Endothelial cell (in vitro differentiated cells): ENCODE measurements at places on chromosomes 7 and 10. TPM values are rescaled to one million over a fixed set of nuclear protein-coding genes. Genes with fewer than 3 reads are reported as not detected.

DNA sequence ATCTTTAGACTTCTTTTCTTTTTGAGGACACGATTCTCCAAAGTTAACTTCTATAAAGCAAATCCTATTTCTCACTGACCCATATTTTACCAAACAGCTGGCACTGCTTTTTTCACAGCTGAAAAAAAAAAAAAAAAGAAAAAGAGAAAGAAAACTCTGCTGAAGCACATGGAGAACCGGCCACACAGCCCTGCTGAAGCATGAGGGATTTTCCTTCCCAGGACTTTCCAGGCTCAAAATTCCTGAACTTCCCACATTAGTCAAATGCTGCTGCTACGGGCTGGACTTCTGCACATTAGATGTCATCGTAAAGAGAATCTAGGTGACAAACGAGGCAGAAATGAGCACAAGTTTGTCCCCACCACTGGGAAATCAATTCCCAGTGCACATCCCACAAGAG lies 25.2 kb downstream of the HIPK2 start:
- no peak for DNase-seq
- peaks cover 24% of the 10 kb centered on the region for H3K4me1 ChIP-seq
- peaks cover 7% of the 10 kb centered on the region for H3K36me3 ChIP-seq
- H3K27me3 ChIP-seq: no peaks in the 10 kb centered on the region
- no peak overlapping the region for H3K27ac ChIP-seq

DNA sequence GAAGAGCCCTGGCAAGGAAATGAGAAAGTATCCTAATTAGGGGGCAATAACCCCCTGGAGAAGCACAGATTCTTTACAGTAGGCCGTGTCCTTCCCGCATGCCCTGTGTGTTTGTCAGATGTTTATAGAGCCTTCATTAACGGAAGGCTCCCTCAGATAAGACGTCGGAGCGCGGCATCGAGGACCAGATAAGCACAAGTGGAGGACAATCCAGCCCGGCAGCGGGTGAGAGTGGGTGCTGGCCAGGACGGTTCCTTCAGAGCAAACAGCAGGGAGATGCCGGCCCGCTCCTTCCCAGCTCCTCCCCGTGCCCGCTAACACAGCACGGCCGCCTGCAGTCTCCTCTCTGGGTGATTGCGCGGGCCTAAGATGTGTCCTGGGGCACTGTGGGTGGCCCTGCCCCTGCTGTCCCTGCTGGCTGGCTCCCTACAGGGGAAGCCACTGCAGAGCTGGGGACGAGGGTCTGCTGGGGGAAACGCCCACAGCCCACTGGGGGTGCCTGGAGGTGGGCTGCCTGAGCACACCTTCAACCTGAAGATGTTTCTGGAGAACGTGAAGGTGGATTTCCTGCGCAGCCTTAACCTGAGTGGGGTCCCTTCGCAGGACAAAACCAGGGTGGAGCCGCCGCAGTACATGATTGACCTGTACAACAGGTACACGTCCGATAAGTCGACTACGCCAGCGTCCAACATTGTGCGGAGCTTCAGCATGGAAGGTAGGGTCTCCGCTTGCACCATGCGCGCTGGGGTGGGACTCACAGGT lies at the start of gene GDF2:
Gene GDF2, plus strand, starts transcription at position 155 of the 762 bp plus-strand sequence. Its CDS starts 215 bp downstream, at position 370.
- H3K4me3 ChIP-seq: no peak within 1 kb of the TSS
- no peaks in the 10 kb centered on the region for H3K36me3 ChIP-seq
- H3K27me3 ChIP-seq: peaks cover 2% of the 10 kb centered on the region
- DNase-seq: no peak

- H3K27ac ChIP-seq: no peak overlapping the region
- peaks cover 2% of the 10 kb centered on the region for H3K27me3 ChIP-seq
- no peaks in the 10 kb centered on the region for H3K4me1 ChIP-seq
- no peak overlapping the region for H3K4me3 ChIP-seq
- DNase-seq: no peak
These were observed 189.3 kb downstream of the KLF6 start for GRCh38 chr10:3595736-3596135.

GRCh38 chr10:11587722-11588259 lies 23.7 kb downstream of the USP6NL start:
- H3K27me3 ChIP-seq: no peaks in the 10 kb centered on the region
- H3K36me3 ChIP-seq: peaks cover 6% of the 10 kb centered on the region
- no peak overlapping the region for H3K4me3 ChIP-seq
- no peak overlapping the region for H3K27ac ChIP-seq

- H3K4me1 ChIP-seq: peaks cover 22% of the 10 kb centered on the region
- peak overlapping the region; percentile 57 for H3K27ac ChIP-seq
- H3K36me3 ChIP-seq: no peaks in the 10 kb centered on the region
- no peak overlapping the region for H3K4me3 ChIP-seq
- DNase-seq: no peak
- H3K27me3 ChIP-seq: peaks cover 2% of the 10 kb centered on the region
These were observed 71.0 kb upstream of the GTF2I start for GRCh38 chr7:74586258-74587175.

DNA sequence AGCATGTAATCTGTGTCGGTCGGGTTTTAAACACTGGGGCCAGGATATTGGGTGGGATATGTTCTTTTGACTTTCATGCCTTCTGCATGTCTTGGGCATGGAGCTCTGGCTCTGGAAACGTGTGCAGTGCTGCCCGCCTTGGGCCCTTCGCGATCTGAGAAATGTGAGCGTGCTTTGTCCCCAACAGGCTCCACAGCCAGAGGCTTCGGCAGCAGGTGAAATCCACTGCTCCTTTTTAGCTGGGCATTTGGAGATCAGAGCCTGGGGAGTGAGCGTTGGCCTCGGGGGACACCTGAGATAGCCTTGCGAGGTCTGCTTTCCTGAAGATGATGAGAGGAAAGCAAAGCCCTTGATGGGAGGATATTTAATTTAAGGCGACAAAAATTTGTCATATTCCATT lies 137.8 kb downstream of the ACTR3B start:
- peaks cover 11% of the 10 kb centered on the region for H3K27me3 ChIP-seq
- DNase-seq: no peak
- no peak overlapping the region for H3K27ac ChIP-seq
- no peaks in the 10 kb centered on the region for H3K4me1 ChIP-seq
- H3K4me3 ChIP-seq: no peak overlapping the region

- peak overlapping the region; percentile 87 for H3K4me3 ChIP-seq
- H3K4me1 ChIP-seq: peaks cover 17% of the 10 kb centered on the region
- no peaks in the 10 kb centered on the region for H3K27me3 ChIP-seq
- no peak for DNase-seq
These were observed 166.2 kb upstream of the ASAH2 start for GRCh38 chr10:50417486-50417885.

- DNase-seq: no peak
- H3K27me3 ChIP-seq: no peaks in the 10 kb centered on the region
- no peak overlapping the region for H3K27ac ChIP-seq
- no peaks in the 10 kb centered on the region for H3K36me3 ChIP-seq
These were observed 248.5 kb downstream of the AGMO start for GRCh38 chr7:15313361-15313760.

DNA sequence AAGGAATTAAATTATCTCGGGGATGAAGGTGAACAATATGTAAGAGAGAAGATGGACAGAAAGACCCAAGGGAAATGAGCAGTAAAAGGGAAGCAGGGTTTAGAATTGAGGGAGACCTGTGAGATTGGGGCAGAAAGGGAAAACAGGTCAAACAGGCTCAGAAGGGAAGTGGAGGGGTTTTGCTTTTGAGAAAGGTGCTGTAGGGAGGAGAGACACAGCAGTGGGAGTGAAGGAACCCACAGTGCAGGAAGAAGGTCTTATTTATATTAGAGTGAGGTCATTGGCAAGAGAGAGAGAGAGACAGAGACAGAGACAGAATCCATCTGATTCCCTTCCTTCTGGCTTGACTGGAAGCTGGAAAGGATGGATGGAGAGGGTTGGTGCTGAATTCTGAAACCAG lies 3.5 kb upstream of the TCAF1 start:
- H3K36me3 ChIP-seq: no peaks in the 10 kb centered on the region
- H3K4me1 ChIP-seq: peaks cover 13% of the 10 kb centered on the region
- DNase-seq: no peak
- no peak overlapping the region for H3K27ac ChIP-seq

DNA sequence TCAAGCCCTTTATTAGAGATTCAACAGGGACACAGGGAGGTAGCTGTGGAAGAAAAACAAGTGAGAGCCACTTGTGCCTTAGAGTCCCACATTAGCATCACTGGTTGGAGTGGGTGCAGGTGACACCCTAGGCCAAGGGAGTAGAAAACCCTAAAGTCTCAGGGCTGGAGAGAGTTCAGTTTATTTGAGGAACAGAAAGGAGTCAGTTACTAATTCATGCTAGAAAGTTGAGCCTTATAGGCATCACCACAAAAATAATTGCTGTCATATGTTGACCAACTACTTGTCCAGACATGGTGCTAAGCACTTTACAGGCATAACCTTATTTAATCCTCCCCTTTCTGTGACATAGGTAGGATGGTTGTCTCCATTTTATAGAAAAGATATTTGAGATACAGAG lies 20.9 kb upstream of the ACSL5 start:
- no peak overlapping the region for H3K27ac ChIP-seq
- H3K4me1 ChIP-seq: no peaks in the 10 kb centered on the region
- no peak for DNase-seq
- no peaks in the 10 kb centered on the region for H3K27me3 ChIP-seq

DNA sequence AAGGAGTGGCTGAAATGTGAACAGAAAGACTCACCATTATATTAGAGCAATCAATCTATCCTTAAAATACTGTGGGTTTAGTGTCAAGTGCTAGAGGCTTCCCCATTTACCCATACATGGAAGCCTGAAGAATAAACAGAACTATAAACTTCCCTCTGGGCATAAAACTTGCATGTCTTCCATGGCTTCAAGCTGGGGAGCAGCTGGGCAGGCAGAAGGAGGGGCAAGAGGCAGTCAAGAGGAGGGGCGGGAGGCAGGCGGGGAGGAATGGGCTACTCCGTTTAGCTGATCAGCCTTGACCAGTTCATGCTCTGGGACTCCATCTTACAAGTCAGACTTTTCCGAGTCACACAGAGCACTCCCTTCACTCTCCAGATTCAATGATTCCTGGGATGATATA lies 3.5 kb upstream of the PRSS1 start:
- no peaks in the 10 kb centered on the region for H3K36me3 ChIP-seq
- H3K4me3 ChIP-seq: no peak overlapping the region
- peaks cover 4% of the 10 kb centered on the region for H3K27me3 ChIP-seq
- DNase-seq: no peak
- no peak overlapping the region for H3K27ac ChIP-seq
- peaks cover 10% of the 10 kb centered on the region for H3K4me1 ChIP-seq

GRCh38 chr10:73159038-73159648 lies 8.7 kb downstream of the ECD start:
- no peak overlapping the region for H3K4me3 ChIP-seq
- H3K27me3 ChIP-seq: no peaks in the 10 kb centered on the region
- no peak overlapping the region for H3K27ac ChIP-seq
- peak; percentile 54 for DNase-seq

DNA sequence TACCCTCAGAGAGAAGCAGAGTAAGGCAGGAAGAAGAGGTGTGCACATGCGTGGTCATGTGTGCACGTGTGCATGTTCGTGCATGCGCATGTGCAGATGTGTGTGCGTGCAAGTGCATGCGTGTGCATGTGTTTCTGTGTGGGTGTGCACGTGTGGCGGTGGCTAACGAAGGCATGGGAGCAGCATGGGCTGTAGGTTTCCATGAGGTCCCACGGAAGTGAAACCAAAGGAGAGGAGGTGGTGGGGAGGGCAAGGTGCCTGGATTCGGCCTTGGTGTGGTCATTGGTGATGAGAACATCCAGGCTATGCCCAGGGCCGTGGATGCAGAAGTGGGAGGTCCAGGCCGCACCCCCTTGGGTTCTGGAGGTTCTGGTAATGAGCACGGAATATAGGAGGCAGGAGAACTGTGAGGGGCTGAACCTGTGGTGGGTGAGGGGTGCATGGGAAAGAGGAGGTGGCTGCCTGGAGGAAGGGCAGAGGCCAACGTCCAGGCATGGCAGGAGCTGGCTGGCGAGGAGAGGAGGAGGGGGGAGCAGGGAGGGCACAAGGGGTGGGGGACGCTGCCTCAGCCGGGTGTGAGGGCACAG lies 2.4 kb upstream of the INPP5A start:
- H3K27ac ChIP-seq: no peak overlapping the region
- peaks cover 8% of the 10 kb centered on the region for H3K27me3 ChIP-seq
- peaks cover 26% of the 10 kb centered on the region for H3K4me1 ChIP-seq
- H3K36me3 ChIP-seq: no peaks in the 10 kb centered on the region
- DNase-seq: no peak
- H3K4me3 ChIP-seq: peak overlapping the region; percentile 39

DNA sequence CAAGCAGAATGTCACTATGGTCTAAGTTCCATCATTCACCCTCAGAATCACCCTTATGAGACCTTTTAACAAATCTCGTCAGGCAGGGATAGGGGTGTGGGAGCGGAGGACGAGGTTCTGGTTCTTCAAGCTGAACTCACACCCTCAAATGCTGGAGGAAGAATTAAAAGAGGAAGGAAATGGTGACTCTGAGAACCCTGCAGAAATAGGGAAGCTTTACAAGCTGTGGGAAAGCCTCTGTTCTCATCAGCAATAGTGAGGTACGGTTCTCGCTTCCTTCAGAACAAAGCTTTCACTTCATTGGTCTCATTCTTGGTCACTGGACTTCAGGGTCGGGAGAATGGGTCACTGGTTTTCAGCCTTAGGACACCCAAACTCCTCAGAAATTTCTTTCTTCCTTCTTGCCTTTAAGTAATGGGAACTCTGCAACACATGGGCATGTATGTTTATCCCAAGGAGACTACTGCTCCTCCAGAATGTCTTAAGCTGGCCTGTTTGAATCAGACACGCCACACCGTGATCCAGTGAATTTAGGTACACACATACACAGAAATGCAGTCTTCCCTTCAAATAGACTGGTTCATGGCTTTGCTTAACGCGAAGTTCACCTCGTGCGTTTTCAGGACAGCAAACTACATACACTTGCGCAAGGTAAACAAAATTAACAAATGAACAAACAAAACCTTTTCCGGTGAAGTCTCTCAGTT lies 226.0 kb downstream of the SFMBT2 start:
- H3K4me1 ChIP-seq: no peaks in the 10 kb centered on the region
- H3K36me3 ChIP-seq: peaks cover 18% of the 10 kb centered on the region
- no peaks in the 10 kb centered on the region for H3K27me3 ChIP-seq
- H3K4me3 ChIP-seq: no peak overlapping the region

GRCh38 chr10:14056610-14057332 lies 274.0 kb downstream of the FRMD4A start:
- peaks cover 9% of the 10 kb centered on the region for H3K36me3 ChIP-seq
- no peak overlapping the region for H3K27ac ChIP-seq
- H3K4me1 ChIP-seq: peaks cover 1% of the 10 kb centered on the region
- DNase-seq: no peak
- peaks cover 4% of the 10 kb centered on the region for H3K27me3 ChIP-seq

- no peaks in the 10 kb centered on the region for H3K36me3 ChIP-seq
- no peaks in the 10 kb centered on the region for H3K27me3 ChIP-seq
- no peak for DNase-seq
- peaks cover 3% of the 10 kb centered on the region for H3K4me1 ChIP-seq
- peak overlapping the region; percentile 34 for H3K4me3 ChIP-seq
These were observed 97.5 kb downstream of the PFKFB3 start for GRCh38 chr10:6300106-6300783.

Gene RHOBTB1
- total RNA-seq: 20.3 TPM

Gene SYT15
- 0.77 TPM for total RNA-seq

Gene DDC
- not detected for total RNA-seq

Gene RET
- total RNA-seq: 0.28 TPM

Gene MEPCE
- total RNA-seq: 30.5 TPM

Gene ELMO1
- total RNA-seq: 151 TPM

Gene CCDC146
- total RNA-seq: 4.5 TPM
